NCI-H2227 treated with DMSO at 0.1 percent for 48 hours (cell line): ENCODE measurements at places on chromosomes 12 and 14.

GRCh38 chr12:41512497-41512896, 324.4 kb downstream of the PDZRN4 start:
- no peak for DNase-seq

DNA sequence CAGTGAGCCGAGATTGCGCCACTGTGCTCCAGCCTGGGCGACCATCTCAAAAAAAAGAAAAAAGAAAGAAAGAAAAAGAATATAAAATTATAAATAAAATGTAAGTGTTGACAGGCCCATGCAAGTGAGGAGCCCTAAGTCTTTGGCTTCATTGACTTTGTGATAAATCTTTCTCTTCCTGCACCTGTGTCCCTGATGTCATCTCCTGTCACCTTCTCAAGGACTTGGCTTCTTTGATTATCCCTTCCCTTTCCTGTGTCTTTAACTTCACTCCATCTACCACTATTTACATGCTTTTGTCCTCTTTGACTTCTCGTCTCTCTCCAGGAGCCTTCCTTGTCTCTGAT, 33.6 kb upstream of the WNK1 start:
- DNase-seq = no peak

- no peak for DNase-seq
Measured at GRCh38 chr14:71411738-71412137, 504.5 kb downstream of the PCNX1 start.

DNA sequence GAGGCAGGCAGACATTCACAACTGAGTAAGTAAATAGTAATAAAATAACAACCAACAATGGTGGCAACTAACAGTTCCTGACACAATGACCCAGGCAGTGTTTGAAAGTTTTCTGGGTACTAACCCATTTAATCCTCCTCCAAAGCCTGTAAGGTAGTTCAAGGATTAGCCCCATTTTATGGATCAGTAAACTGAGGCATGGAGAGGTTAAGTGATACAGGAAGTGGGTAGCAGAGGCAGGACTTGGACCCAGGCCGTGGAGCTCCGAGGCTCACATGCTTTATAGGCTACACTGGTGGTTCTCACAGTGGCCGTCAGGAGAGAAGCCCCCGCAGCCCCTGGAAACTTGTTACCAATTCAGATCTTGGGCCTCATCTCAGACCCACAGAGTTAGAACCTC, 17.5 kb downstream of the CRACR2A start:
- no peak for DNase-seq
